ENCODE measurements at places on chromosomes 4 and X.
A peak's percentile ranks its signal among the peaks of the same experiment; 100 is the strongest.

DNA sequence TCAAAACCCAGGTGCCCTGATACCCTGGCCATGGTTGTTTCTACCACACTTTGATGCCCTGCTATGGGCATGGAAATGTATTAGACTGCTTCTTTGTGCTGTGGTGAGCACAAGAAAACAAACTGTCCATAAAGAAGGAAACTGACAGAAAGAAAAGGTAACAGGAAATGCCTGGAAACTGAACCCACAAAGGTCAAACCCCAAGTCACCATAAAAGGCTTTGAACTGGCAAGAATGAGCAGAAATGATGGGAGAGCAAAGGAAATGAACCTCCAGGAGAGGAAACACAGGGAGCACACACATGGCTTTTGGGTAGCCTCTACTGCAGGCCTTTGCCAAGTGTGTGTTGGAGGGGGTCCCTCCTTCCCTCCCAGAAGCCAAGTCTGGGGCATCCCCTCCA is 35.0 kb downstream of the LHFPL1 start:
- DNase-seq: no peak

GRCh38 chr4:8637456-8637984 is 45.0 kb downstream of the CPZ start:
- DNase-seq: no peak

GRCh38 chr4:8101213-8102075 is 57.2 kb downstream of the ABLIM2 start:
- DNase-seq: peak; percentile 9

GRCh38 chrX:140799216-140799615 is 89.7 kb downstream of the LINC00632 start:
- DNase-seq: peak; percentile 1

- peak; percentile 86 for DNase-seq
Measured at GRCh38 chr4:2936773-2937145, 26.4 kb downstream of the NOP14 start.

- DNase-seq: no peak
Measured at GRCh38 chr4:121778991-121779628, 14.1 kb upstream of the SMIM43 start.

- DNase-seq: no peak
Measured at GRCh38 chr4:25089051-25089763, 58.5 kb upstream of the LGI2 start.

DNA sequence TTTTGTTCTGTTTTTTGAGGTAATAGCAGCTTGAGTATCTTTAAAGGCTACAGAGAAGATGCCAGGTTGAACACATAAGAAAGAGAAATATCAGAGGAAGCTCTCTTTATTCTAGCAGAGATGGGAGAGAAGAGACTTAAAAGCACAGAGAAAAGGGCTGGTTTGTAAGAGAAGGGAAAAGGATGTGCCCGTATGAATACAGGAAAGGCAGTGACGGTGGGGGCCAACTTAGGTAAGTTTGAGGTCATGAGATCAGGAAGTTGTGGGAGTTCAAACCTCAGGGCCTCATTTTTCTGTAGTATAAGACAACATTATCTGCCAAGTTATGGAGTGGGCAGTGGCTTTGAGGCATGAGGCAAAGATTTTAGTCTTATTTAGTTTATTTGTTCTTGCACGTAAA is 121.3 kb upstream of the S100G start:
- no peak for DNase-seq

GRCh38 chrX:91434351-91435168 is at the start of gene PABPC5:
PABPC5 (plus strand) TSS chrX:91434839; CDS start chrX:91435578, 739 bp downstream.
- DNase-seq: no peak

GRCh38 chrX:119617517-119618164 is 11.4 kb upstream of the NKRF start:
- DNase-seq: no peak

GRCh38 chr4:166017804-166018203 is 144.8 kb downstream of the TLL1 start:
- peak; percentile 15 for DNase-seq

- DNase-seq: no peak
Measured at GRCh38 chr4:55864577-55865223, 11.3 kb downstream of the EXOC1 start.

DNA sequence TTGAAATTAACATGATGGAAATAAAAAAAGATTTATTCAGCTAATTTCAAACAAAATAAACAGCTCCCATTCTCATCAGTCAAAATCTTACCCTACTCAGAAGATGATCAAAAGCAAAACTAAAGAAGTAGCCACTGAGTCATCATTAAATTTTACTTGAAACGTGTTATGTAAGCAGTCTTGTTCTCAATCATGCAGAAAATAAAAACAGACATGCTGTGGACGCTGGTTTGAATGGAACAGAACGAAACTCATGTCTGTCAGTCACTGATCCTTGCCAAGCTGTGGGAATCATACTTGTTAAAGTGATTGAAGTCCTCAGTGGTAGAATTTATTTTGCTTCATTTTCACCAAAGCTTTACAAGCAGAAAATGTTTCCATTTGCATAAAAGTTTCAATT is 77.2 kb upstream of the TLR3 start:
- DNase-seq: no peak

DNA sequence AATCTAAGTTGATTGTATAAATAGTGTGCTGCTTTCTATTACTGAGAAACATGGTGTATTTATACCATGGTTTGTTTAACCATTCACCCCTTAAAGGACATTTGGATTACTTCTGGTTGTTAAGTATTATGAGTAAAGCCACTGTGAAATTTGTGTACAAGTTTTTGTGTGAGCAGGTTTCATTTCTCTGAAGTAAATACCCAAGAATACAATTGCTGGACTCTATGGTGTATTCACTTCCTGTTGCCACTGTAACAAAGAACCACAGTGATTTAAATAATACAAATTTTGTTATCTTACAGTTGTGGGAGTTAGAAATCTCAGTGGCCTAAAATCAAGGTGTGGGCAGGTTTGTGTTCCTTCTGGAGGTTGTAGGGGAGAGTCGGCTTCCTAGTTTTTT is 869.6 kb downstream of the CCSER1 start:
- DNase-seq: no peak

- no peak for DNase-seq
Measured at GRCh38 chr4:7255488-7255881, 63.1 kb downstream of the SORCS2 start.

DNA sequence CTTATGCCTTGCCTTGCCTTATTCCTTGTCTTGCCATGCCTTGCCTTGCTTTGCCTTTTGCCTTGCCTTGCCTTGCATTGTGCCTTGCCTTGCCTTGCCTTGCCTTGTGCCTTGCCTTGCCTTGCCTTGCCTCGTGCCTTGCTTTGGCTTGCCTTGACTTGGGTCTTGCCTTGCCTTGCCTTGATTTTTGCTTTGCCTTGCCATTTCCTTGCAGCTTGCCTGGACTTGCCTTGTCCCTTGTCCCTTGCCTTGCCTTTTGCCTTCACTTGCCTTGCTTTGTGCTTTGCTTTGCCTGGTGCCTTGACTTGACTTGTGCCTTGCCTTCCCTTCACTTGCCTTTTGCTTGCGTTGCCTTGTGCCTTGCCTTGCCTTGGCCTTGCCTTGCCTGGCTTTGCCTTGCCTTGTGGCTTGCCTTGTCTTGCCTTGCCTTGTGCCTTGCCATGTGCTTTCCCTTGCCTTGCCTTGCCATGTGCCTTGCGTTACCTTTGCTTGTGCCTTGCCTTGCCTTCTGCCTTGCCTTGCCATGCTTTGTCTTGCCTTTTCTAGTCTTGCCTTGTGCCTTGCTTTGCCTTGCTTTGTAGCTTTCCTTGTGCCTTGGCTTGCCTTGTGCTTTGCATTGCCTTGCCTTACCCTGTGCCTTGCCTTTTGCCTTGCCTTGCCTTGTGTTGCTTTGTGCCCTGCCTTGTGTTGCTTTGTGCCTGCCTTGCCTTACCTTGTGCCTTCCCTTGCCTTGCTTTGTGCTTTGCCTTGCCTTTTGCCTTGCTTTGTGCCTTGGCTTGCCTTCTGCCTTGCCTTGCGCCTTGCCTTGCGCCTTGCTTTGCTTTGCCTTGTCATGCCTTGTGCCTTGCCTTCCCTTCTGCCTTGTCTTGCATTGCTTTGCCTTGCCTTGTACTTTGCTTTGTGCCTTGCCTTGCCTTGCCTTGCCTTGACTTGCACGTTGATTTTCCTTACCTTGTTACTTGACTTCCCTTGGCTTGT is 92.8 kb downstream of the TAB3 start:
- no peak for DNase-seq

- DNase-seq: peak; percentile 67
Measured at GRCh38 chr4:127203562-127204200, 429.1 kb upstream of the INTU start.

- no peak for DNase-seq
Measured at GRCh38 chr4:6184169-6184568, 16.2 kb downstream of the JAKMIP1 start.

DNA sequence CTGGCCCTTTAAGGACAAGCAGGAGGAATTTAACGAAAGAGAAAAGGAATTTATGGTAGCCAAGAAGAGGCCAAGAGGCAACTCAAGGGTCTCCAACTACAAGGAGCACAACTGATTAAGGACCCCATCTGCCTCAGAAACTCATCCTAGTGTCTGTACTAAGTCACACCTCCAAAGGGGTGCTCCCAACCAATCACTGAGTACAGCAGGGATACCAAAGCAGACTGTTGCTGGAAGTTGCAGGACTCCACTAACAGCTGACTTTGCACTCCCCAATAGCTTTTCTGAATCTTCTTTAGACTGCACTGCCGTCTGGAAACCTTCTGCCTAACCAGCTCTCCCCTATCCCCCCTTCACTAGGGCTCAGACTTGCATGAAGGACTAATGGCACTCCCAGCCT is 50.6 kb downstream of the ATP11C start:
- peak; percentile 38 for DNase-seq

DNA sequence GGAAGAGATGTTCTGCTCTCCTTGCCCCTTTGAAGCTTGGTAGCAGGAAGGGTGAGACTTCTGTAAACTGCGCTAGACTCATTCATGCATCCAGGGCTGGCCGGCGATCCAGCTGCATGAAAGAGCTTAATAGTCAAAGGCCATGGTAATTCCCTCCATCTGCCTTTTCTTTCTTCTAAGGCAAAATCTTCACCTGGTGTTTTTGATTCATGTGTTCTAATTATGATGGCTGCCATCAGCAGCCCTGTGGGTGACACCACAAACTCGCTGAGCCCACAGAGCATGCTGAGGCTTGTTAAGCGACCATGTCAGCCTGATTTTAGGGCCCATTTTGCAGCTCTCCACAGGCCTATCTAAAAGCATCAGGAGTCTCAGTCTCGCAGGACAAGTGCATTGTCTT is 450.1 kb upstream of the TENM3 start:
- DNase-seq: no peak

GRCh38 chr4:98706200-98706813 is 47.9 kb upstream of the TSPAN5 start:
- no peak for DNase-seq

DNA sequence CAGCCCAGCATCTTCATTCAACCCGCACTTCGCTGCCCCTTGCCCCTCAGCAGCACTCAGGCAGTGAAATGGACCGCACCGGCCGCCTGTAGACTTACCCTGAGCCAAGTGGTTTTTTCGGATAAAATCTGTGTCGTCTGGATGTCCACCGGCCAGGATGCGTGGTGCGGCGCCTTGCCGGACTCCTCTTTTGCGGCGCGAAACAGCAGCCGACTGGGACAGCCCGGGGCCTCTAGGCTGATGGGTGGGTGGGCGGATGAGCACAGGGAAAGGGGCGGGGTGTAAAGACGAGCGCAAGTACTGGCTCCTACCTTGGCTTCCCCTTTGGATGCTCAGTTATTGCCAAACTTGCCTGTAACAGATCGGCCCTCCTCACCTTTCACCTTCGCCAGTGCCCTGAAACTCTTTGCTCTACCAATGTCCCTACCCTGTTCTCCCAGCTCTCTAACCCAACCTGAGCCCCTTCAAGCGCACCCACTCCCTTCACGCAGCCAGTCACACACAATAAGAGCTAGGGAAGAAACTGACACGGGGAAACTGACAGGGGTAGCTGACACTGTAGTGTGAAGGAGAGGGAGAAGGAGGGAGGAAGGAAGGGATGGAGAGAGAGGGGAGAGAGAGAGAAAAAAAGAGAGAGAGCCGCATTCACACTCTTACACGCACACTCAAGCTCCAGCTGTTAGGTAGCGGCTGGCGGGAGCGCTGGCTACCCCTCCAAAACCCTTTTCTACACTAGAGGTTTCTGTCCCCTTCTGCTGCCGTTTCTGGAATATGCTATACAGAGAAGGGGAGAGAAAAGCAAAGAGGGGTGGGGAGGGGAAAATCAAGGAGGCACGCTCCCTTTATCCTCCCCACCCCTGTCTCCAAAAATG is 559 bp downstream of the TRPC5 start:
- no peak for DNase-seq

DNA sequence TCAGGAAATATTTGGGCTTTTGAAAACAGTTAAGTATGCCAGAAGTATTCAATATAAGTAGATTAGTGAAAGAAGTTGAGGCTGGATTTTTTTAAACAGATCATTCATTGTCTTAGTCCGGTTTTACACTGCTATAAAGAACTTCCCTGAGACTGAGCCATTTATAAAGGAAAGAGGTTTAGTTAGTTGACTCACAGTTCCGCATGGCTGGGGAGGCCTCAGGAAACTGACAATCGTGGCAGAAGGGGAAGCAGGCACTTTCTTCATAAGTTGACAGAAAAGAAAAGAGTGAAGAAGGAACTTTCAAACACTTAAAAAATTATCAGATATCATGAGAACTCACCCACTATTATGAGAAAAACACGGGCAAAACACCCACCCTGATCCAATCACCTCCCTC is 31.1 kb upstream of the CYLC1 start:
- DNase-seq: no peak

- DNase-seq: no peak
Measured at GRCh38 chr4:158945529-158946108, 157.3 kb upstream of the RAPGEF2 start.

DNA sequence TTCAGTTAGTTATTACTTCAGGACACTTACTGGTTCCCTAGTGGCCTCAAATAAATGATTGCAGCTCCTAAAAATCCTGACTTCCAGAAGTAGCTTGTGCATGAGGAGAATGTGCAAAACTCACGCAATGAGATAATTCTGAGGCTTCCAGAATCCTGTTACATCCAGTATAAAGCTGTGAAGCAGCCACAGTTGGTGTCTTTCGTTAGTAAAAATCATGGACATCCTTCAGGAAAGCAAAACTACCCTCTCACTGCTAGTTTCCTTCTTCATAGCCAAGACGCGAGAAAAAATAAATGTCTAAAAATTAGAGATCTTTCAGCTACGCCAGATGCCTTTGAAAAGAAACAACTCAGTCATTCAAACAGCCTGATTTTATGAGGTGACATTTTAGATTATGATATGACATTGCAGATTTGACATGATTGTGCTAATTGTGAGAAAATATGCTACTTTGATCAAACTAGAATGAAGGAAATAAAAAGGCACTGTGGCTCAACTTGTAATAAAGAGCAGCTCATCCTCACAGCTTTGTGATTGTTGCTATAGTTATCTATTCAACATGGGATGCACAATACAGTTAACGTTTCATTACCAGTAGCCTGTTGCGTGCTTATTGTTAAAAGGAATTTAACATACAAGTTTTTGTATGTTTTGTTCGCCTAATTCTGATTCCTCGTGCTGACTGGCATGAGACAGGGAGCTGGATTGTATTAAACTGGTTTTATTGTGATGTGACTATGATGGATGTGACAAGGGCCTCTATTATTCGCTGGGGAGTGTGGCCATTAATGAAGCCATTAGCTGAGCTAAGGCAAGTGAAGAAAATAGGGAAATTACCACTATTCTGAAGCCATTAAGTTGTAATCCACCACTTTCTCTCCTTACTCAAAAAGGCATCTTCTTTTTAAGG is 40.5 kb downstream of the AFF2 start:
- DNase-seq: no peak

- DNase-seq: no peak
Measured at GRCh38 chr4:156948133-156948532, 23.5 kb downstream of the PDGFC start.

Measured in EL (cell line).